ENCODE measurements at places on chromosomes 12 and 14. TPM values are rescaled to one million over a fixed set of nuclear protein-coding genes. Genes with fewer than 3 reads are reported as not detected.
A peak's percentile ranks its signal among the peaks of the same experiment; 100 is the strongest.

GRCh38 chr14:52917735-52918134, 33.1 kb downstream of the FERMT2 start:
- H3K27ac ChIP-seq, result peak overlapping the region; percentile 74
- no peaks in the 10 kb centered on the region for H3K27me3 ChIP-seq
- H3K36me3 ChIP-seq, result peaks cover 4% of the 10 kb centered on the region
- DNase-seq, result no peak

GARIN6 gene
- total RNA-seq, result not detected

GRCh38 chr12:113422886-113423669, 898 bp downstream of the SDSL start:
- no peaks in the 10 kb centered on the region for H3K36me3 ChIP-seq
- H3K4me3 ChIP-seq, result no peak overlapping the region
- H3K4me1 ChIP-seq, result peaks cover 10% of the 10 kb centered on the region
- no peak overlapping the region for H3K27ac ChIP-seq

GLI1 gene
- 0.48 TPM for total RNA-seq

FITM1 gene
- total RNA-seq, result 1.3 TPM

GAS2L3 gene
- total RNA-seq, result 4.2 TPM

All from activated CD4-positive, alpha-beta memory T cell treated with anti-CD3 and anti-CD28 coated beads, Interleukin-2, amount 10 ng/mL, durations not matched to agents 7 days and 5 days (primary cell).